Muscle of arm (tissue), 14 donors: ENCODE measurements at places on chromosomes 7 and 10.

- no peak for DNase-seq
These were observed 882.3 kb downstream of the PCDH15 start for GRCh38 chr10:53918755-53919154.

GRCh38 chr7:80731281-80731680 lies 92.8 kb downstream of the CD36 start:
- DNase-seq: no peak

DNA sequence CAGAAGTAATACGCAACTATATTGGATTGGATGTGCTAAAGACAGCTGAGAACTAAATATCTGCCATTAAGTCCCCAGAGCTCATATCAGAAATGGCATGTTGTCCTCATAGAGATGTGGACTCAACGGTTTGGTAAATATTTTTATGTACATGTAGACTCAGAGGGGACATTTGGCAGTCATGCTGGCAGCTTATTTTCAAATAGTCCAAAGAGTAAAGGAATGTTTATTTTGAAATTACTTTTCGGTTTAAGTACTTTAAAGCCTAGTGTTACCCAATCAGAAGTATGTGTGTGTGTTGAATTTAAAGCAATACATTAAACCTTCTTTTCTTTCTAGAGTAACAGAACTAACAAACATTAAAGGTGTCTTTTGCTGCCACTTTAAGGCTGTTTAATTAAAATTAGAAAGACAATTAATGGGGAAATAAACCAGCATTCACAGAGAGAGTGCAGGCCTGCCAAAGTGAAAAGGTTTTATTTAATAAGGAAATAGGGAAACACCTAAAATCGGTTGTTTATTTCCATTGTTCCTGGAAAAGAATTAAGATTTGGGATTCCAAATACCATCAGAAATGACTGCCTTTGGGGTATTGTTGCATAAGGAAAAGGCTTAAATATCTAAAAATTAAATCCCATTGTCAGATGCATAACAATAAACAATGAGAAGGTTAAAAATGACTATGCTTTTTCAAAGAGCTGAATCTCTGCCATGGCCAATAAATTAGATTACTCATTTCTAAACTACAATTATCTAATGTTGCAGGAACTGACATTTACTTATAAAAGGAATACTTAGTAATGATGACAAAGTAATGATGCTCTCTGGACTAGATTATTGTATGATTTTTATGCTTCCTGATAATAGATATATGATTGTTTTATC lies 113.4 kb upstream of the AHR start:
- no peak for DNase-seq

DNA sequence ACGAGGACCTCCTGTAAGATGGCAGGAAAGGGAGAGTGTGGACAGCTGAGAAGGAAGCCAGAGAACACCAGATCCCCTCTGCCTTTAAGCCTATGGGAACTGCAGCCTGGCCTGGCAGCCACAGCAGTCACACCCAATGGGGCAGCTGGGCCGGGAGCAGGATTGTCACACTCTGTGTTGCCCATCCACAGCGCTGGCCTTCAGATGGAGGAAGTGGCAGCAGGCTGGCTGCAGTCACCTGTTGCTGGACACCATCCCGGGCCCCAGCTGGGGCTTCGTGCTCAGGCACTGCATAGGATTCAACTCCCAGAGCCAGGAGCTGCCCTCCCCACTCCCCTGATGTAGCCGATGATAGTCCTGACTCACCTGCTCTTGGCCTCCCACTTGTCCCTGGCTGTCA lies 114.4 kb downstream of the COL13A1 start:
- DNase-seq: no peak

GRCh38 chr7:23622506-23622925 lies 25.3 kb downstream of the CCDC126 start:
- no peak for DNase-seq

DNA sequence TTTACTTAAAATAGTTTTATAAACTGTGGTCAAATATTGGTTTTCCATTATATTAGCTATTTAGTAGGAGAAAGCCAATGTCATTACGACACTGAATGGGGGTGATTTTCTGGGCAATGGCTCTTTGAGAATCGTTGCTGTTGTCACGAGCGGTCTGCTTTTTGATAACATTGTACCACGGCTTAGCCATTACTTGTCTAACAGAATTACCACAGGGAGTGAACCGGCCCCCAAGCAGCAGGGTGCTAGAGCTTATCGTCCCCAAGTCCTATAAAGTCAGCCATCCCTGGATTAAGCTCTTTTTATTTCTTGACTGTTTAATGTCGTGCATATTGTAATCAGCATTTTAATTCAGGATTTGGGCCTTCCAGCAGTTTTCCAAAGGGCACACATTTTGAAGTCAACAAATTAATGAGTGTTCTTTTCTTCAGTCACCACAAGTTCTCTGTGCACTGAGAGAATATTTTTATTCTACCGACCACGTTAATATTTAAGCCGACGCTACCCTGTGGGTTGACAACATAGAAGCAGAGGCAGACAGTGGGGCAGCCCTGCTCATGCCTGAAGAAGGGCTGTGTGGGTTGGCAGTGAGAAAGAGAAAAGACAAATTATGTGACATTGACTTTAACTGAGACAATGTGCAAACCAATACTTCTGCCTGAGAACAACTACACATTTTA lies 125.8 kb downstream of the ICA1 start:
- DNase-seq: no peak

- DNase-seq: no peak
These were observed 32.0 kb upstream of the WAPL start for GRCh38 chr10:86553639-86554038.

DNA sequence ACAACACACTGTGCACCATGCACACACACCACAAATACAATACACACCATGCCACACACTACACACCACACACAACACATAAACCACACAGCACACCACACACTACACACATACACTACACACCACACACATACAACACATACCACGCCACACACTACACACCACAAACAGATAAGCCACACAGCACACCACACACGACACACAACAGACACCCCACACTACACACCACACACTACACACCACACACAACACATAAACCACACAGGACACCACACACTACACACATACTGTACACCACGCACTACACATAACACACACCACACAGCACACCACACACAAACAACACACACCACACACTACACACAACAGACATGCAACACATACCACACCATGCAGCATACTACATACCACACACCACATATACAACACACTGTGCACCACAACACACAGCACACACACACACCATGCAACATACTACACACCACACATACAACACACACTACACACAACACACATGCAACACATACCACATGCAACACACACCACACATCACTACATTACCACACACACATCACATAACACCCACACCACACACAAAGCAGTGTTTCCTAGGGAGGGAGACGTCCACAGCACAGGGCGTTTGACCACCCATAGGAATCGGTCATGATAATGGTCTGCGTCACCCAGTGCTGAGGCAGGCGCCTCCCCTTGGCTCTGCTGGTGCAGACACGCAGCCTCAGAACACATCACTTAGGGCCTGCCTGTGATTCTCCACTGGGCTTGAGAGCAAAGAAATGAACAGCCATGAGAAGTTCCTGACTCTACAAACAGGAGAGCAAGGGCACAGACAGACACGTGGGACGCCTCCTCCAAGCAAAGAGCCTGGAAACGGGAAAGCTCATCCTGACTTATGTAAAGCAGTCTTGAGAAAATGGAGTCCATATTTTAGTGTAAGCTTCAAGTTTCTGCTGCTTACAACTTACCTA lies 458.3 kb downstream of the PTPRN2 start:
- DNase-seq: no peak

GRCh38 chr7:159007996-159008389 lies 136.7 kb downstream of the VIPR2 start:
- DNase-seq: no peak

GRCh38 chr7:45171946-45172345 lies 14.4 kb downstream of the RAMP3 start:
- no peak for DNase-seq

DNA sequence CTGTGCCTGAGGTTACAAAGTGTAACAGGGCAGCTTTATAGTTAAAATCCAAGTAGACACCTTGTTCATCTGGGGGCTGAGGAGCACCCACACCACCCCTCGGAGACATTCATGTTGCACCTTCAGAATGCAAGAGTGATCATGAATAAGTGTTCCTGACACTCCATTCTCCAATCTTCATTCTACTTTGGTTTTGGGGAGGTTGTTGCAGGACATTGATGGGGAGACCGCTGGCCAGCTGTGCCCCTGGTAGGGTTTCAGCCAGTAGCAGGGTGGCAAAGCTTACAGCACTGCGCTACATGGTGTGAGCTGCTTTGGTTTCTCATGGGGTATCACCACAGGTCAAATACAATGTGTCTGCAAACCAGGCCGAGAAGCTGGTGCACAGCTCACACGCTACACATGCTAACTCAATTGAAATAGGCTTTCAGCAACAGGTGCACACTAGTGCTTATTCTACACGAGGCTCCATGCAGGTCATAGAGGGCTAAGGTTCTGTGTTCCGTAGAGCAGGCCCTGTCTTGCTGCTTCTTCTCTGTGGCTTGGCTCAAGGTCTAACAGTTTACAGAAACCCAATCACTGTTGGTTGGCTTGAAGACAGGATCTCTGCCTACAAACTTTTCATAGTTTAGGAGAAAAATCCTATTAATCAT lies 317.4 kb upstream of the ZNF32 start:
- DNase-seq: no peak

- no peak for DNase-seq
These were observed 10.9 kb downstream of the TECPR1 start for GRCh38 chr7:98240961-98241673.

DNA sequence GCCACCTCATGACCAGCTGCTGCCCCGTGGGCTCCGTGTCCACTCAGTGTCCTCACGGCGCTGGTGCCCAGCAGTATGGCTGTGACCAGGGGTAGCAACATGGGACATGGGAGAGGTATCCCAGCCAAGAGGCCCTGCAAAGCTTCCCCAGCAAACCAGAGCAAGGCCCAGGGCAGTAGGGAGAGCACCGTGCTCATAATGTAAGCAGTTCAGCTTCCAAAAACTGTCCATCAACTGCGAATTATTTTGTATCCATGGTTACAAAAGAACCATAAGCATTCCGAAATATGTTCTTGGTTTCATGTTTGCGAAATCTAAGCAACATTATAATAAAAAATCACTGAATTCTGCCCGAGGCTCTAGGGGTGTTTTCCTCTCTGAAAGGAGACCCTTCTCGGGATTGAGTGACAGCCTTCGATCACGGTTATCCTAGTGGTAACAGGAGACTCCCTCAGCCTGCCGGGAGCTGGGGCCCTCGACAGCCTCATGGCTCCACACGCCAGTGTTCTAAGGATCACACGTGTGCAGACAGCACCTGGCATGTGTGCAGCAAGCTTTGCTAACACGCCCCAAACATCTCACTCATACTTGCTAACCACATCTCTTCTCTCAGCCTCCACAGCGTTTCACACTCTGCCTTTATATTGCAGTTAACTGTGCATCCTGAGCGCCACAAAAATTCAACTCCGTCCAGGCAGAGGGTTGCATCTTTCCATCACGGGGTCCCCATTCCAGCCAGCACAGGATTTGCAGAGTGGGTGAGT lies 117.6 kb downstream of the DIP2C start:
- no peak for DNase-seq

- DNase-seq: no peak
These were observed 42.6 kb upstream of the C7orf33 start for GRCh38 chr7:148547951-148548350.

DNA sequence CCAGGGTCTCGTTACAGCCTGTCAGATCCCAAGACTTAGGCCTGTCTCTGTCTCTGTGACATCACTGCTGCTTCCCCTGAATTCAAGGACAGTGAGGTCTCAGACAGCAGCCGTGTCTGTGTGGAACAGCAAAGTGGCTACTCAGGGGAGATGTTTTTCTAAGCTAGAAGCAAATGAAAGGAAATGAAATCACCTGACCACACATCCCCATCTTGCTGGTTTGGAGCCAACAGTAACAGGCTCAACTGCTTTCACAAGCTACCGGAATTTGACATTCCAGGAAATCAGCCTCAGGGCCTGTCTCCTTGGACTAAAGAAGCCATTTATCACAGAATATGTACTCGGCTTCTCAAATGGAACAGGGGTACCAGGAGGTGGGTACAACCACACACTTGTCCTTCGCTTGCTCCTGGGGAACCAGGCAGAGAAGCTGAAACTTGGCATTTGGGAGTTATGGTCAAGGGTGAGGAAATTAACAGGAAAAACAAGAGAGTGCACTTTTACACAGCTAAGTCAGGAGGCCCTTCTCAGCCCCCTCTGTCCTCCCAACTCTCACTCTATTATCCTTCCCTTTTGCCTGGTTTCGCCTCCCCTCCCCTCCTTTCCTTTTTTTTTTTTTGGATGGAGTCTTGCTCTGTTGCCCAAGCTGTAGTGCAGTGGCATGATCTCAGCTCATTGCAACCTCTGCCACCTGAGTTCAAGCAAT lies 73.2 kb downstream of the SPDYE5 start:
- DNase-seq: no peak

DNA sequence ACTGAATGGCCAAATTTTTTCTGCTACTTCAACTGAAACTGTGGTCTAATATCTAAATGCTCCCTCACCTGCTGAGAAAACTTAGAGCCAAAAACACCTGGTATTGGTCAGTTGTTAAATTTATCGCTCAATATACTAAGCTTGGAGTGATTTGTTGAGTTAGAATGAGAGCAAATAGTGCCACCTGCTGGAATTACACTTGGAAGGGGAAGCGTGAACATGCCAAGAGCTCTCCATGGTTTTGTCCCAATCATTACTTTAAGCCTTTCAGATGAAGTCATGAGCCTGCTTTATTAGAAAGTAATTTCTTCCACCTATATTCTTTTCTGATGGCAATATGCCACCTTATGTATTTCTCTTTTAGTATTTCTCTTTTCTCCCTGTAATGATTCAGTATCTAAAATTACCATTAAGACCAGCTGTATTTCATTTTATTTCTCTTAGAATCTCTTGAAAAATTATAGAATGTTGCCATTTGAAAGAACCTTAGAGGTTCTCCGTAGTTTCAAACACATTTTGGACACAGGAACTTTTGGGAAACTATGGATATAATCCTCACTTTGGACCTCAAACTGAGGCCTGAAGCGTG lies 447.8 kb upstream of the C7orf33 start:
- peak; percentile 29 for DNase-seq

DNA sequence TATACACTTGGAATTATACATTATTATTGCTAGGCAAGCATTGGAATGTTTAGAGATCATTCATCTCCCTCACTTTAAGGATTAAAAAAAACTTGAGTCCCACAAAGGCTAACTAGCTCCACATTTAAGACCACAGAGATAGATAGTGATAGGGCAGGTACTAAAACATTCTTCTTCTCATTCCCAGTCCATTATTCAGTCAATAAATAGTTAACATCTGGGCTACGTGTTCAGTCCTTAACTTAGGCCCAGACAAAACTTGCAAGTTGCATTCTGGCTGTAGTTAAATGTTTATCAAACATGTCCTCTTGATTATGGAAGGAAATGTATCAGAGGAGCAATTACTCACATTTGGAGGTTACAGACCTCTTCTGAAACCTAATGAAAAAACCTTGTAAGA lies 2.4 kb downstream of the GNG11 start:
- no peak for DNase-seq
